CD4-positive, alpha-beta T cell (primary cell): ENCODE measurements at places on chromosomes 1 and 21.
A peak's percentile ranks its signal among the peaks of the same experiment; 100 is the strongest.

DNA sequence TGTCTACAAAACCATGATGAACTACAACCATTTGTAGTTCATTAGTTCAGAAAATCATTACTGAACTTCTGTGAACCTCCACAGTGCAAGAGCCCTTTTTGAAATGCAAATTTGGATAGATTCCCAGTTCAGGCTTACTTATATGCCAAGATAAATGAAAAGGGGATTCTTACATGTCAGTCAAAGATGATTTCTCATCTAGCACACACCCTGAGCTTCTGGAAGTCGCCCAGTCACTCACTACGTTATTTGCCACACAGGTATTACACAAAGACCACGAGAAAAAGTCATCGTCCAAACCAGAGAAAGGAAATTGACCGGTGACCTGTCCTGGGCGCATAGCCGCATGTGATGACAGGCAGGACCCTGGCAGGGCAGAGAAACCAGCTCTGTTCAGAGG is 41.8 kb downstream of the ETS2 start:
- H3K4me1 ChIP-seq = no peaks in the 10 kb centered on the region
- peaks cover 2% of the 10 kb centered on the region for H3K27me3 ChIP-seq
- DNase-seq = no peak

GRCh38 chr1:201060586-201060985 is 37.1 kb upstream of the KIF21B start:
- no peaks in the 10 kb centered on the region for H3K4me1 ChIP-seq
- DNase-seq = no peak
- H3K27ac ChIP-seq = no peak overlapping the region
- H3K36me3 ChIP-seq = no peaks in the 10 kb centered on the region
- H3K4me3 ChIP-seq = no peak overlapping the region

DNA sequence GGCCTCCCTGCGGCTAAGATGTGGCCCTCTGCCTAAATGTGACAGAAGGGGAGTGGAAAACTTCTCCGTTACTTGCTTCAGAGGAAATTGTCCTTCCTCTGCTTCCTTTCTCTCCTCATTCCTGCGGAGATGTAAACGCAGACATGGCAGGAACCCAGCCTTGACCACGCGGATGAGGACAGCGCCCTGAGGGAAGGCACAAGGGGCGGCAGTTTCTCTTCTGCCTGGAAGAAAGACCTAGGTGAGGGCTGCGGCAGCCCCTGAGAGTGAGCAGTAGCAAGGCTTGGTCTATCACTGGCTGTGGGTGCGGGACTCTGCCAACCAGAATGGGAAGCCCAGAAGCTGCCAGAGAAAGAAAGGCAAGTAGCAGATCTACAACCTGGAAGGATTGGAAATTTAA is 14.0 kb upstream of the CTPS1 start:
- no peak for DNase-seq
- no peak overlapping the region for H3K27ac ChIP-seq
- no peaks in the 10 kb centered on the region for H3K27me3 ChIP-seq

- H3K4me3 ChIP-seq = no peak overlapping the region
- DNase-seq = no peak
- H3K27ac ChIP-seq = no peak overlapping the region
- H3K36me3 ChIP-seq = peaks cover 49% of the 10 kb centered on the region
Observed at GRCh38 chr21:41851090-41851790, 27.9 kb downstream of the PRDM15 start.

DNA sequence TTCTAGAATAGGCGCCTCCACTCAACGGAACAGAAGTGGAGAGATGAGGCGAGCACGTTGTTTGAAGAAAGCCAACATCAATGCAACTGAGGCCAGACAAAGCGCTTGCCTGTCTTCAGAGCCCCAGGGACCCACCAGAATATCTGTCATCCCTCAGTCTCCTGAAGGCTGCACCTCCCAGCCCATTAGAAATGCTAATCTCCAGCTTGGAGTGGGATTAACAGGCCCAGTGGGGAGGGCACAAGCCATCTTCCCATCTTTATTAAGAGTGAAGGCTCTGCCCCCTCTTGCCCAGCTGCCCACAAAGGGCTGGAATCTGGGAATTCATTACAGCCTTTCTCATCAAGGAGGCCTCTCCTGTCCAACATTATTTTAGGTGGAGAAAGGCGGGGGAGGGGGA is 16.8 kb upstream of the CNTN2 start:
- H3K36me3 ChIP-seq = no peaks in the 10 kb centered on the region
- no peak for DNase-seq
- no peak overlapping the region for H3K27ac ChIP-seq
- no peaks in the 10 kb centered on the region for H3K4me1 ChIP-seq
- H3K4me3 ChIP-seq = no peak overlapping the region
- H3K27me3 ChIP-seq = no peaks in the 10 kb centered on the region

DNA sequence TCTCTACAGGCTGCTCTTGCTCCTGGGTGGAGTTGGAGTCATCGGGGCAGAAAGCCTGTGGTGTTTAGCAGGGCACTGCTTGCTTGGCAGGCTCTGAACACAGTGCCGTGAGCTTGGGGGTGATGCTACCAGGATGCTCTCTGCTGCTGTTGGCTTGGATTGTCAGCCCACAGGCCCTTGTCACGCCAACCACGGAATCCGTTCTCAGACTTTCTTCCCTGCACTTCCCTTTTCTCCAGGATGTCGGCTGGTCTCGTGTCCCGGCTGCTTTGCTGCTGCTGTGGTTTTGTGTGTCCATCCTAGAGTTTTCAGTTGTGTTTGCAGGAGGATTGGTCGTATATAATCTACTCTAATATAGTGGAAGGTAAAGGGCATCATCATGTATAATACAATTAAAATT is 44.4 kb upstream of the TTC34 start:
- no peak overlapping the region for H3K4me3 ChIP-seq
- peaks cover 2% of the 10 kb centered on the region for H3K27me3 ChIP-seq
- H3K27ac ChIP-seq = no peak overlapping the region
- no peak for DNase-seq

- H3K4me1 ChIP-seq = no peaks in the 10 kb centered on the region
- peaks cover 6% of the 10 kb centered on the region for H3K27me3 ChIP-seq
- no peak for DNase-seq
- no peak overlapping the region for H3K4me3 ChIP-seq
Observed at GRCh38 chr1:109454497-109455133, 11.7 kb upstream of the SYPL2 start.

- no peaks in the 10 kb centered on the region for H3K36me3 ChIP-seq
- H3K27me3 ChIP-seq = no peaks in the 10 kb centered on the region
- no peak overlapping the region for H3K4me3 ChIP-seq
- no peak for DNase-seq
Observed at GRCh38 chr1:201728731-201729130, 100.2 kb upstream of the IPO9 start.

DNA sequence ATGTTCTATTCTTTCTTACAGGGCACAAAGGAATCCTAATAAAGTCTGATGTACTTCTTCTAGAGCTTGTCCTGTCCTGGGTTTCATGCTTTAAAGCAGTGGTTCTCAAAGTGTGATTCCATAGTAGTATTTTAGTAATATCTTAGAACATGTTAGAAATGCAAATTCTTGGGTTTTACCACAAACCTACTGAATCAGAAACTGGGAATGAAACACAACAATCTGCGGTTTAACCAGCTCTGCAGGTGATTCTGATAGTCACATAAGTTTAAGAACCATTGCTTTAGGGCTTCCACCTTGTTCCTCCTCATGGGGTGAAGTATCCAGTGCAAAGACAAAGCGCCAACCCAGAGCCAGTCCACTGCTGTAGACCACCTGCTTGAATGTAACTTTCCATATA is 41.1 kb downstream of the NGF start:
- no peak for DNase-seq
- no peak overlapping the region for H3K27ac ChIP-seq
- H3K4me1 ChIP-seq = no peaks in the 10 kb centered on the region
- H3K4me3 ChIP-seq = no peak overlapping the region
- H3K36me3 ChIP-seq = no peaks in the 10 kb centered on the region

GRCh38 chr1:6996866-6997265 is 211.6 kb downstream of the CAMTA1 start:
- no peak overlapping the region for H3K27ac ChIP-seq
- H3K36me3 ChIP-seq = no peaks in the 10 kb centered on the region
- DNase-seq = no peak
- H3K4me3 ChIP-seq = no peak overlapping the region

DNA sequence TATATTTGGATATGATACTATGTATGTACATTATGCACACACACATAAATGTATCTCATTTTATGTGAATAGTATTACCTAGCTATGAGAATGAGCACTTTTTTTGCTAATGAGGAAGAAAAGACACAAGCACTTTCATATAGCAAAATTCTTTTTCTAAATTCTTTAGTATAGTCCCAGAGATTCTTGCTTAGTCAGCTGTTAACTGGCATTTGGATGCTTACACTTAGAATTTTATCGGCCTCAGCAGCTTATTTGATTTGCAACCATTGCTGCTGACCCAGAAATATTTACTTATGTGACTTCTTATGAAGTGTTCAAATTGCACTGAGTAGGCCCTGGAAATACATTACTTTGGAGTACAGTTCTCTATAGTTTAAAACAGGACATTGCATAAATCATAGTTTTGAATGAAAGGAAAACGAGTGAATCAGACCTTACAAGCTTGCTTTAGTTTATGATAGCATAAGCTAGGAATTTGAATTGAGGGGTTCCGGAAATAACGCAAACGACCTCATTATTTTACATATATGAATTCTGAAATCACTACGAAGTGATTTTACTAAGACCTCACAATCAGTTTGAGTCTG is 653.9 kb upstream of the NEGR1 start:
- no peak overlapping the region for H3K27ac ChIP-seq
- no peak overlapping the region for H3K4me3 ChIP-seq
- no peaks in the 10 kb centered on the region for H3K27me3 ChIP-seq
- H3K36me3 ChIP-seq = no peaks in the 10 kb centered on the region

GRCh38 chr1:4449972-4450371 is 204.4 kb upstream of the AJAP1 start:
- H3K36me3 ChIP-seq = no peaks in the 10 kb centered on the region
- no peak overlapping the region for H3K4me3 ChIP-seq
- no peaks in the 10 kb centered on the region for H3K4me1 ChIP-seq
- H3K27ac ChIP-seq = no peak overlapping the region
- no peak for DNase-seq

DNA sequence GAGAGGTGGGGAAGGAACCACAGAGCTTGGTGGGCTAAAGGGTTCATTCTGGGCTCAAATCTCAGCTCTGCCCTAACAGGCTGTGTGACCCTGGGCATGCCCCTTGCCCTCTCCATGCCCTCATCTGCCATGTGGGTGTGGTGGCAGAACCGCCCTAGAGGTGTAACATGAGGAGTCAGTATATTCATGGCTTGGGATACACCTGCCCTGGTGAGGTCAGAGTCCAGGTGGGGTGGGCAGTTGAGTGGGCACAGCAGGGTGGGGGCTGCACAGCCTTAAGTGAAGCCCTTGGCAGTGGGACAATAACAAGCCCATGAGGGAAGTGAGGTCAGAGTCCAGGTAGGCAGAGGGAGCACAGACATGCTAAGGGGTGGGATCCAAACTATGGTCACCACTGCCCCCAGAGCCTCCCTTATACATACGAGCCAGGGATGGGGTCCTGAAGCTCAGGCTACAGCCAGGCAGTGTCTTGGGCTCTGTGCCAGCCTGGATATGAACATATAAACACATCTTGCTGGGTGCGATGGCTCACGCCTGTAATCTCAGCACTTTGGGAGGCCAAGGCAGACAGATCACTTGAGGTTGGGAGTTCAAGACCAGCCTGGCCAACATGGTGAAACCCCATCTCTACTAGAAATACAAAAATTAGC is 59.0 kb upstream of the EFHD2 start:
- no peak overlapping the region for H3K4me3 ChIP-seq
- peaks cover 60% of the 10 kb centered on the region for H3K4me1 ChIP-seq

- no peaks in the 10 kb centered on the region for H3K36me3 ChIP-seq
- no peak for DNase-seq
- peak overlapping the region; percentile 30 for H3K4me3 ChIP-seq
- no peak overlapping the region for H3K27ac ChIP-seq
Observed at GRCh38 chr1:22428672-22429071, 23.0 kb upstream of the ZBTB40 start.

DNA sequence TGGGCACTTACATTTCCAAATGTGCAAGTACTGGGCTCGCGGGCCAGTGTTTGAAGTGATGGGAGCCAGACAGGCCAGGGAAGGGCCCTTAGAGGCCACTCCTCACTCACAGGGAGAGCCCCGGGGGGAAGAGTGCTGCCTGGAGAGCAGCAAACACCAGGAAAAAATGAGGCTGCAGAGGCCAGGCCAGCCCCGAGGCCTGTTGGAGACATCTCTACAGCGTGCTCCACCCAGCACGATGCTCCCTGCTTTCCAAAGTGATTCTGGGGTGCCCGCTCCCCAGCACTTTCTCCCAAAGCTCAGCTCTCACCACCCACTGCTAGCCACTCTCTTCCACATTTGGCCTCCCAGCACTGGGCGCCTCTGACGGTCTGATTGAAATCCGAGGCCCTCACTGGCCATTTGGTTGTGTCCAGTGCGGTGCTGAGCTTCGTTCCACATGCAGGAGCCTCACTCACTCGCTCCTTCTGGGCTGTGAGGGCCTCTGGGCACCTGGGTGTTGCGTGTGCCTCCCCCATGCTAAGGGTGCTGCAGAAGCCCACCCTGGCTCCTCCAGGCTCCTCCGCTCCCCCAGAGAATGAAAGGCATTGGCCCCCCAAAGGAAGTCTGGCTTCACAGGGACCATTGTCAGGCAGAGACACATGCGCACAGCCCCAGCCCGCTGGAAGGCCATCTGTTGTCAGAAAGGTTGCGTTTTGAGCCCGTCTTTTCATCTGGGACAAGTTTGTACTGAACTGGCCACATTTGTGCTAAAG is 385.4 kb upstream of the VAMP3 start:
- DNase-seq = no peak
- H3K36me3 ChIP-seq = no peaks in the 10 kb centered on the region
- H3K4me1 ChIP-seq = no peaks in the 10 kb centered on the region
- no peak overlapping the region for H3K4me3 ChIP-seq

- peaks cover 45% of the 10 kb centered on the region for H3K4me1 ChIP-seq
- H3K36me3 ChIP-seq = peaks cover 9% of the 10 kb centered on the region
- no peak overlapping the region for H3K27ac ChIP-seq
- no peaks in the 10 kb centered on the region for H3K27me3 ChIP-seq
Observed at GRCh38 chr1:19312782-19313635, 883 bp downstream of the SLC66A1 start.

DNA sequence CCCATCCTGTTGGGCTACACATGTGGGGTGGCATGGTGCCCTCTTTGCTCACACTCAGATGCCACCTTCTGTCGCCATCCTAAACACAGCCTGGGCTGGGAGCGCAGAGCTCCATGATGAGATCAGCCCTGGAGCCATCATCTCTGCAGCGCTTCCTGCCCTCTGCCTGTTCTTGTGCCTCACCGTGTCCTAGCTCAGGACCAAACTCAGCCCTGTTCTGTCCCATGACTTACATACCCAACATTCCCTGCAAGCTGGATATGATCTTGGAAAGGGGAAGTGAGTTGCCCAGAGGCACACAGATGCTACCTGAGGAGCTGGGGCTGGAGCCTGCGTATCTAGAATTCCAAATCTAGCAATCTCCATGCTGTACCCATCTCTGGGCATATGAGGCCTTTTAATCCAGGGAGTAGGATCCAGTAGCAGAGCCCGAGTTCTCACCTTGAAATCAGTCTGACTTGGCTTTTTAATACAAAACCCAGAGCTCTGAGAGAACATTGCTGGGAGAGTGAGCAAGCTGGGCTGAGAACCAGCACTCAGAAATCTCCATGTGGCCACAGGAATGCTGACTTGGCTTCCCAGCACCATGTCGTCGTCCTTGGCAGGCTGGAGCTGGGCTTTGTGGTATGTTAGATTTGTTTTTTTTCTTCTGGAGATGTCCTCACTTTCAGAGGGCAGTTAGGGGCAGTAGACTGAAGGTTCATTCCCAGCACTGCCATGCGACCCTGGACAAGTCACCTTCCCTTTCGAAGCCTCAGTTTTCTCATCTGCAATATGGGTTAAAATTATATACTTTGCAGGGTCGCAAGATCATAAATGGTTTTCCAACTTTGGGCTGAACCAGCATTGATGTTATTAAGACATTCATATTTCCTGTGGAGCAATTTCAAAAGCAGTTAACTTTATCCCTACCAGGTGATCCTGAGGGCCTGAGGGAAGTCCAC is 2.6 kb downstream of the ALPL start:
- no peaks in the 10 kb centered on the region for H3K36me3 ChIP-seq
- peaks cover 40% of the 10 kb centered on the region for H3K27me3 ChIP-seq
- H3K27ac ChIP-seq = no peak overlapping the region
- no peak overlapping the region for H3K4me3 ChIP-seq
